ENCODE measurements at places on chromosomes 3 and 15.
A peak's percentile ranks its signal among the peaks of the same experiment; 100 is the strongest.

DNA sequence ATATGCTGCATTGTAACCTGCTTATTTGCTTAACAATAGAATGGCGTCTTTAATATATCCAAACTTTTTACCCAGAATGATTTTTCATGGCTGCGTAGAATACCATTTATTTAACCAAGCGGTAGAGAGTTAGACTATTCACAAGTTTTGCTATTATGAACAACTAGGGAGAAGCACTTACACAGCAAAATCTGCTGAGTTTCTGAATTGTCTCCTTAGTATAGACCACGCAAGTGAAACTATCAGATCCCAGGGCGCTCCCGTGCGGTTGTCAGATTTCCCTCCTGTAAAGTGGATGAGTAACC is 12.6 kb upstream of the ADPGK start:
- peak; percentile 28 for DNase-seq

DNA sequence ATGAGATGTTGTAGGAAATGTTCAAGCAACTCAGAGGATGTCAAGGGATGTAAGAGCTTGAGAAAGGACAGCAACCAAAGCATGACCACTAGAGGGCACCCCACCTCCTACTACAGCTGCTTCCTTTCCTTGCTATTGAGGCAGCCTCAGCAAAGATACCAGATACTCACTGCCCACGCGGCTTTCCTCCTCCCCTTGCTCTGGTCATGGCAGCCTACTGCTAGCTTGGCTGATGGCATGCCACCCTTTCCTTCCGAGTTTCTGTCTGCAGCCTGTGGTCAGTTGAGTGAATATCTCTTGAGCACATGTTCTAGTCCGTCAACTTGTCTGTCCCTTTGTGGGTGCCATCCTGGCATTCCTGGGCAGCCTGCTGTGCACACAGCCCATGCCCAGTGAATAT is 4.4 kb upstream of the CXCR6 start:
- peak; percentile 85 for DNase-seq

GRCh38 chr15:40584191-40584590 is 9.9 kb upstream of the KNL1 start:
- no peak for DNase-seq

DNA sequence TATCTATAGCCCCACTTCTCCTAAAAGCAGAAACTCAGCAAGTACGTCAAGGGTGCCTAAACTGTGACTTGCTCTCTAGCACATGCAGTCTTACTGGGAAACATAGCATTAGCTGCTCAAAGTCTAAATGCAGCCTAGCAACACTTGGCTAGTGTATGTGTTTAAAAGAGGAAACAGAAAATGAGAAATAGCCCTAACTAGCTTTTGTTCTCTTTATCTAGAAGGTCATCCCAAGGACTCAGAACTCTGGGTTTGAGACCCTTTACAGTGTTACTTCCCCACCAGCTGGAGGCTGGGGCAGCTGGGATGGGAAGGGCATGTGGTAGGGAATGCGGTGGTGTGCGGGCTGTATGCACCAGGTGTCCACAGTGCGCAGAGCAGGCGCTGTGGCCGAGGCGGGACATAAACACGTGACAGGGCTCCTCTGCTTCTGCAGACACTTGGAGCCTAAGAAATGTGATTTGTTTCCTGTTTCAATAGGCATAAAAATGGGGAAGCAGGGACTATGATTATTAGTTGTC is 13.3 kb downstream of the ETV5 start:
- no peak for DNase-seq

- DNase-seq = no peak
Measured at GRCh38 chr3:180707896-180708295, 28.6 kb upstream of the CCDC39 start.

GRCh38 chr3:129441215-129441614 is 1.2 kb downstream of the IFT122 start:
- DNase-seq = no peak

DNA sequence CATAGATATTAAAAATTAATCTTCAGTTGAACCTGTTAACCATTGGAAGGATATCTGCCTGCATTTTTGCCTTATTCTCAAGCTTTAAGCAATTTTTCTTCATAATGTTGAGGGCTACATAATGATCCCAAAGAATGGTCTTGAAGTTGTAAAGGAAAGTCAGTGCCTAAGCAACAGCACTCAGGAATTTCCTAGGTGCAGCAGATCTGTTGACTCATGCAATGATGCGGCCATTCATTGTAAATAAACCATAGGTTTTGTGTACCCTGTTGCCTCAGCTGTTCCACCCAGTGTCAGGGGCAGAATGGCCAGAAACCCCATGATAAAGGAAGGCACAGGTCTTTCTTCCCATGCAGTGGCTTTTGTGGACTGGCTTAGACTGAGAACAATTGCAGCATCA is 78.4 kb upstream of the TRIM42 start:
- no peak for DNase-seq

GRCh38 chr15:50864873-50865272 is 43.6 kb upstream of the AP4E1 start:
- DNase-seq = no peak

GRCh38 chr3:74614107-74614967 is at the start of gene CNTN3:
TSS of gene CNTN3 (minus strand) at chr3:74614659. CDS start at chr3:74521112, 93,547 bp downstream.
- peak; percentile 66 for DNase-seq

DNA sequence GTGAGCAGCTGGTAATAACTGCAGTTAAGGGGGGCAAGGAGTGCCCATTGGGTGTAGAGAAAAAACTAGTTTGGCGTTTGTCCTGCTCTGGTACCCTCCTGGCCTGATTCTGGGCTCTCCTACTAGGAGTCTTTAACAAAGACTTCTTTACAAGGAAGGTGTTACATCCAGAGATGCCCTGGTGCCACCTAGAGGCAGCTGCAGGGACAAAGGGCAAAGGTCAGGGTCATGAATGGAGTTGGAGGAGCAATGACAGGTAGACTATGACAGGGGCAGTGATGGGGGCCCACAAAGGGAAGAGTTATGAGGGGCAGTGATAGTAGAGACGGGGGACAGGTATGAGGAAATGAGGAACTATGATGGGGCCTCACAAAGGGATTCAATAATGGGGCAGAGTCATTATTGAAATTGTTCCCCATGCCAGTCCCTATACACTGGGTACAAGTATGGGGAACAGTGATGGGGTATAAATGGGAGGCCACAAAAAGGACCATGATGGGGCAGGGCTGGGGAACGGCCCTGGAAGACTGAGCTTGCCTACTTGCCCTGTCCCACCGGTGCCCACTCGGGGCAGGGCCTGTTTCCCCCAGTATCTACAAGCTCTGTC is 7.9 kb downstream of the CCDC71 start:
- no peak for DNase-seq

- DNase-seq = no peak
Measured at GRCh38 chr15:68305420-68305871, 27.9 kb downstream of the FEM1B start.

- DNase-seq = no peak
Measured at GRCh38 chr3:15065550-15066007, 464 bp upstream of the MRPS25 start.

DNA sequence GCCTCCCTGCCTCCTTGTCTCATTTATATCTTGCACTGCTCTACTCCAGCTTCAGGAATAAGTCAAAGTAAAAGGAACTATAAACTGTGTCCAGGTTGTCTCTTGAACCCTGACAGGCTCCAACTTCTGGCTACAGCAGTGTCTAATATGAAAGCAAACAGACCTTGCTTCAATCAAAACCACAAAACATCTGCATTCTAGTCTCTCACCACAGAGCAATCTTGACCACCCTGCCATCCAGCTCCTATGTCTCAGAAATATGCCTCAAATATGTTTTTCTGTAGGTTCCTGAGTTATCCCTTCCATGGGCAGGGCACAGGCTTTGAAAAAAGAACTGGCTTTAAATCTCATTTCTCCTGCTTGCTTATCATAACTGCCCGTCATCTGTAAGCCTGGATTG is 13.0 kb upstream of the RAMAC start:
- DNase-seq = no peak

- DNase-seq = no peak
Measured at GRCh38 chr15:94532226-94532625, 300.9 kb downstream of the MCTP2 start.

GRCh38 chr15:23762026-23762425 is 74.9 kb upstream of the NDN start:
- DNase-seq = no peak

GRCh38 chr15:38275959-38276358 is 23.3 kb downstream of the SPRED1 start:
- peak; percentile 94 for DNase-seq

DNA sequence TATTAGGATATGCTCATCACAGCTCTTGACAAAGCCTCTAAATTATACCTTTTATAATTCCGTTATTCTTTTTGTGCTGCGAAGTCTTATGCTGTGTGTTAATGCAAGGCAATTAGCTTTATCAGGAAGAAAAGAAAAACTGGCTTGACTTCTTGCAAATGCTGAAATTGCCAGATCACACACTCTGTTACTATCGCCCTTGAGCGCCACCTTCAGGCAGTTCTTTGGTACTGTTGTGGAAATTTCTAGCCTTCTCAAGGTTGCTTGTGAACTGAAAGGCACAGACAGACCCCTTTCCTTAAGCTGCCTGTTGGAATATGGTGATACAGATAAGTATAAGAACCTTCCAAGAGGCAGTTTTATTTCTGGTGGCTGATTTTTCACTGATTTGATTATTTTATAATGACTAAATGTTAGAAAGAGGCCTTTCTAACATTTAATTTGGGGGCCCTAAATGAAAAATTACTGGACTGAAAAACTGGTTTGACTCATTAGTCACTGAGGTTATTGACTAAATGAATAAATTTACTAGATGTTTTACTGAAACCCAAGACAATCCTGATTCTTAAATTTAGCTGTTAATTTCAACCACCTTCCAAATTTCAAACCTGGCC is 126.2 kb upstream of the RASGRP1 start:
- peak; percentile 78 for DNase-seq

- peak; percentile 19 for DNase-seq
Measured at GRCh38 chr15:94322141-94322540, 90.8 kb downstream of the MCTP2 start.

DNA sequence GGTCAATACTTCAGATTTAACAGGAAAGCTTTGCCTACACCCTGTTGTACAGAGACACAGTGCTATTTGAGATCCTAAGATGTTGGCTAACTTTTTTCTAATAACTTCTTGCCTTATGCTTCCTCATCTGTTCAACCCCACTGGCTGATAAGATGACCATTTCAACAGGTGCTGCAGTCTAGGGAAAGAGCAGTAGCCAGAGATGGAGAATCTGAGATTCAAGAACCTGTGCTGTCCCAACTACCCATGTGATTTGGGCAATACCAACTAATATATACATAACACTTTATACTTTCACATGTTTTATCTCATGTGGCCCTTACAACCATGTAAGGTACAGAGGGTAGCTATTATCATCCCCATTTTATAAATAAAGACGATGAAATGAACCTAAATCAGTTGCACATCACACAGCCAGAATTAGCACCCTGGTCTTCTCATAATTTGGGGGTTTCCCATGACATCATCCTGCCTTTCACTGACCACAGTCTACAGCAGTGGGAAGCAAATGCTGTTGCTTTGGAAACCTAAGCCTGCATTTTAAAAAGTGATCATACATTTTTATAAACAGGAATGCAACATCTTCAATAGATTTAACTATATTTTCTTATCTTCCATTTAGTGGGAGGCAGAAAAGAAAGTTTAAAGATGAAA is 9.7 kb downstream of the TTC23 start:
- no peak for DNase-seq

- DNase-seq = no peak
Measured at GRCh38 chr15:66309828-66310227, 16.5 kb downstream of the DIS3L start.

DNA sequence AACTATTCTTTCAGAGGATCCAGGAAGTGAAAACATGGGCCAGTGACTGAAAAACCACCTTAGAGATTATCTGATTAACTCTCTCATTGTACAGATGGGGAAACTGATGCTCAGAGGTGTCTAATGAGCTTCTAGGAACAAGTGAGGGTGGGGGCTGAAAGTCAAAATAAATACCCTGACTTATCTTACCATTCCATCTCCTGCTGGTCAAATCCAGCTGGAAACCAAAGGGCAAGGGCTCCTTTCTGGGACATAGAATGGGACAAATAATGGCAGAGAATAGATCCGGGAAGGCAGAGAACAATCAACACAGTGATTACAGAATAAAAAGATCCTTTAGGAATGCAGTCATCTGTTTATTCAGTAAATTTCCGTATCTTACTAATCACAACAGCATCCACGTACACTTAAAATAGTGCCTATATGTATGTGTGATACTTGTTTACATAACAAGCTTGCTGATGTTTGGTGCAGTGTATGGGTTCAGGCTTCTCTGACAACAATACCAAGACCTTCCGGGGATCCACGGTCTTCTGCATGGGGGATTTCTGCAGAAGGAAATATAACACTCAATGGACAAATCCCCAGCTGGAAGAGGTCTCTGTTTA is 173.2 kb downstream of the THSD4 start:
- no peak for DNase-seq

DNA sequence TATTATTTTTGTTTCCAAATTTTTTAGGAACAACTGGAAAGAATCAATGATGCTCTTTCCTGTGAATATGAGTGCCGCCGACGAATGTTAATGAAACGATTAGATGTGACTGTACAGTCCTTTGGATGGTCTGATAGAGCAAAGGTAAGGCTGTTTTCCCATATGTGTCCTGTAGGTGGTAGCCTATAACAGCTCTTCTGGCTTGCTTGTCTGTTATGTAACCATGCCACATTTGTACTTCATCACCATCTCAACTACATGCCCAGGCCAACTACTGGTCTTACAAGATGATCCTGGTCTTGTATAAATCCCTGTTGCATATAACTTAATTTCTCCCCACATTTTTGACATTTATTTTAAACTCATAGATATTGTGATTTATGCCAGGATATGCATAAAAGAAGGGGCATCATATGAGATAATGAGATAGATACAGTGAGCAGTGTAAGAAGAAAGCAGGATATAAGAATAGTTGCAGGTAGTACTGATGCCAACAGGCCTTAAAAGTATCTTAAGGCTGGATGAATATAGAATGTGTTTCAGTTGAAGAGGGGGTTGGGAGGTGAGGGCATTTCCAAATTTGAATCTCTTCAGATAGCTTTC is 20.3 kb downstream of the FAM98B start:
- peak; percentile 75 for DNase-seq

DNA sequence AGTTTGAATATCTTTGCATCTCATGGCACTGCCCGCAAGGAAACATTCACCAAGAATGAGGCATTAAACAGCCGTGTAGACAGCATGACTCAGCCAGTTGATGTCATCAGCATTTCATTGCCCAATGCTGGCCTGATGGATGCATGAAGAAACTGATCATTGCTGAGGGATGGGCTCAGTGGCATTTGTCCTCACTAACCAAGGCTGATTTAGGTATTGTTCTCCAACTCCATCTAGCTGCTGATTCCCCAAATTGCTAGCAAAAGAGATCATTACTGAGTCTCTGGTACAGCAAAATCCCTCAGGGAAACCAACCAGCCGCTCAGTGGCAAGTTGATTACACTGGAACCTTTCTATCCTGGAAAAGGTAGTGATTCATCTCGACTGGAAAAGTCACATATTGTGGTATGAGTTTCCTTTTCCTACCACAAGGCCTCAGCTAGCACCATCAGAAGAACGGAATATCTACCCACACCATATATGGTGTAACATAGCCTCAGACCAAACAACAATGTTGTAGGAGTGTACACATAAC is 186.5 kb upstream of the GAP43 start:
- peak; percentile 98 for DNase-seq

GRCh38 chr3:140931801-140932200 is 9.8 kb upstream of the SLC25A36 start:
- no peak for DNase-seq

- peak; percentile 13 for DNase-seq
Measured at GRCh38 chr3:170523248-170523647, 62.6 kb downstream of the SLC7A14 start.

GRCh38 chr3:31218082-31218481 is 314.6 kb upstream of the STT3B start:
- no peak for DNase-seq
